ENCODE measurements at places on chromosomes 12 and 14.

GRCh38 chr14:66375046-66375964, 110.9 kb upstream of the CCDC196 start:
- DNase-seq: no peak

DNA sequence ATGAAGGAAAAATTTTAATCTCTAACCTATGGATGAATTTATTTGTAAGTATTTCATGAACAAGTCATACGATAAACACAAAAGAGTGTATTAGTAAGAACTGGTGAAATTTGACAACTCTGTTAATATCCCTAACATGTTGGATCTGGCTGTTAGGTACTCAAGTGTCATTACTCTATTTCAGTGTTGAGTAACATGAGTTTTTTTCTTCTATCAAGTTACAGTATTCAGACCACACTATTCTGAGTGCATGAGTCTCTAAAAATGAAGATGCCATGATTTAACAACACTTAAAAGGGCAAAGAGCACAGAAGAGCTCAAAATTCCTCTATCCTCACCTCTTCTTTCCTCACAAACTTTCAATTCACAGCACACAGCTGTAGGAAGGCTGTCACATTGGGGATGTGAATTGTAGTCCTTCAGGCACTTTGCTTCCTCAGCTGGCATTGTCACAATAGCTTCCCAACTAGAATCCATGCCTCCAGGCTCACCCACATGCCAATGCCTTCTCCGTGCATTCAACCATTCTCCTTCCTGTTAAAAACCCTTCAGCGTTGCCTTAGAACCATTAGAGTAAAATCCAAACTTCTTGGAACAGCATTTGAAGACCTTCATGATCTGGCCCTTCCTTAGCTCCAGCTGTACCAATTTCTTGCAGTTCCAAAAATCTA, 73.7 kb upstream of the DBX2 start:
- no peak for DNase-seq

- DNase-seq: no peak
These were observed 9.9 kb downstream of the CCDC175 start for GRCh38 chr14:59566725-59567124.

- DNase-seq: no peak
These were observed 66.0 kb downstream of the RIMBP2 start for GRCh38 chr12:130650131-130650530.

DNA sequence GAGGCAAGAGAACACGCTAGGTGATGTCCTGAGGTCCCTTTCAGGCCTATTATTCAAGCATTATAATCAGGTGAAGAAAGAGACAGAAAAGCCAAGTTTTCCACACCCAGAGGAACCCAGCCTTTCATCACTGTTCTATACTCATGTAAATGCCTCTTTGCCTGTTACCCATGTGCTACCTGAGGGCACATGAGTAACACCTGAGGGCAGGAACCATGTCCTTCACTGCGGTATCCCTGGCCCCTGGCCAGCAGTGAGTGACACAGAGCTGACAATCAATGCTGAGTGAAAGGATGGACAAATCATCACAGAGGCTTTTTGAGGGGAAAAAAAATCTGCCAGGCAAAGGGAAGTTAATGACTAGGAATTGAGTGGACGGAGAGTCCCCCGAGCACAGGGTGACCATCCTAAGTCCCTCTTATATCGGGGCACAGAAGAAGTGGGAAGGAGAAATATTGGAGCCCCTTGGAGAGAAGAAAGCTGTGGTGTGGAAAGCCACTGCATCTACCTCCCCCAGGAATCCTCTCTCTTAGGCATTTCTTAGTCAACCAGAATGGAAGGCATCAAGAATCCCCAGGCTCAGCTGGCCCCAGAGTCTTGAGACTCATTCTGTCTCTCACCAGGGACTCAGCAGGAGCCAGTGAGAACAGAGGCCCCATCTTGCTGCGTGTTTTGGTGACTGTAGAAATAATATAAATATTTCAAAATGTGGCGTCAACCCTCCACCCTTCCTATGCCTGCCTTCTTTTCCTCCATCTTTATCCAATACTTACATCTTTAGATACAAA, 212.9 kb downstream of the DPF3 start:
- no peak for DNase-seq

DNA sequence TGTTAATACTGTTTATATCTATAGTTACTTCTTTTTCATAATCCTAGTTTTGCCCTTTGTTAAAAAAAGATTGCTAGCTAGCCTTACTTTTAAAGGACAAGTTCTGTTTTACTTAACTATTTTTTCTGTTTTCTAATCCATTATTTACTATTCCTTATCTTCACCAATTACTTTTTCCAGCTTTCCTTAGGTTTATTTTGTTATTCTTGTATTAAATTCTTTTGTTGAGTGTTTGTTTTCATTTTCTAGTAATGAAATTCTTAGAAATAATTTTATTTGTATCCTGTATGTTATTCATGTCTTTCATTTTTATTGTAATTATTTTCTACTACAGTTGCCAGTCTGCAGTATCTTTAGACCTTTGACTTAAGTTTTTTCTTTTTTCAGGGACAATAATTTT, 45.7 kb upstream of the GXYLT1 start:
- no peak for DNase-seq

DNA sequence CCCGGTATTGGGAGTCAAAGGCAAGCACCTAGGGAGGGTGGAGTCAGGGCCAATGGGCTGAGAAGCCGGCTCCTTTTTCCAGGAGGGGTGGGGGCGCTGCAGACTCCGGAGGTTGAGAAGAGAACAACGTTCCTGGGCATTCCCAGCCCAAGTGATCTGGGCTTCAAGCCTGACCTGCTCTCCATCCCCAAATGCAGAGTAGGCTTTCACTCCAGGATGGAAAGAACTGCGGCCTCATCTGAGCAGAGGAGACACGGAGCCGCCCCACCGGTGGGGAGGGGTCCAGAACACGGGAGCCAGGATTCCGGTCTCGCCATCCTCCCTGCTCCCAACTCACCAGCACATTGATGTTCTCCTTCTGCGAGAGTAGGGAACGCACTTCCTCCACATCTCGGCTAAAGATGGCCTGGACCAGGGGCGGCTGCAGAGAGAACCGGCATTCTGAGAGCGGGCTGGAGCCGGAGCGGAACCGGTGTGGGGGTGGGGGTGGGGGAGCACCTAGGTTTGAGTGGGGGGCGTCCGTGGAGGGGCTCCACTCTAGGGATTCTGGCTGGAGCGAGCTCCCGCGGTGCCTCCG, 605 bp downstream of the ANKRD52 start:
- DNase-seq: no peak

DNA sequence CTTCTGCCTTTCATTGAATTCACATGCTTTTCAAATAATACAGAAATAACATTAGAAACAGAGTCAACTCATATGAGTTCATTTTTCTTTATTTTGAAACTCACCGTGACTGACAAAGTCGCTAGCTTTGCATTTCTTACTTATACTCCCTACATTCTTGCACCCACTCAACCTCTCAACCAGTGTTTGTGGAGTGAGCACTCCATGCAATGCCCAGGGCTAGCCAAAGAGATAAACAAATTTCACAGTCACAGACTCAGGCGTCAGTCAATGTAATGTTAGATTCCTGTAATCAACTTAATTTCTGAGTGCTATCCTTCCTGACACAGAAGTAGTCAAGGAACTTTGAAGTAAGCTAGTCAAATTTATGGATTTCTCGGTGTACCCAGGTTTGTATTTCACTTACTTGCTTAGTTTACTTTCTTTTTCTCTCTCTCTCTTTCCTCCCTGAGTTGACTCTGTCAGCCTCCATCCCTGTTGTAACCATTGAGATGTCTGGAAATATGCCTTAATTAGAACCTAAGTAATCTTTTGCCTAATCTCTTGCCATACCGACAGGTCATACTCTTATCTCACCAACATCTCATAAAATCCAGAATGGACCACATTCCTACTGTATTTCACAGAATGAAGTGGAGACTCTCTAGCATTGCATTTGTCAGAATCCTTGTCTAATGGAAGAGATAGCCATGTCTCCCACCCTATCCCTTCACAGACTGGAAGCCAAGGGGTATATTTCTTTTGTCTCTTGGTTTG, 413.0 kb downstream of the AEBP2 start:
- no peak for DNase-seq

DNA sequence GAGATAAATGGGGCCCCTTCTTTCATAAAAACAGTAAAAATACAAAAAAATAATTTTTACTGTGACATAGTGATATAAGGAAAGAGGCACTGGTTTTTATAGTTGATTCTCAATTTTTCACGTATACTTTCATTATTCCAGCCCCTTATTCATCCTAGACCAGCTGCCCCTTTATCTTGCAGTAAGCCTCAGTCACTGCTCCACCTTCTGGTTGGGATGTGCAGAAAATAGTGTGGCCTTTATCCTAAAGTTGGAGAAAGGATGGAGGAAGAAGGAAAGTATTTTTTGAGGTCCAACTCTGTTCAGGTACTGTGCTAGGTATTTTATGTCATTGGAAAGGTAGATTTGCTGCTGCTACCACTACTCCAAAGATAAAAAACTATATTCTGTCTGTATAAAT, 172.7 kb downstream of the ANO6 start:
- no peak for DNase-seq

DNA sequence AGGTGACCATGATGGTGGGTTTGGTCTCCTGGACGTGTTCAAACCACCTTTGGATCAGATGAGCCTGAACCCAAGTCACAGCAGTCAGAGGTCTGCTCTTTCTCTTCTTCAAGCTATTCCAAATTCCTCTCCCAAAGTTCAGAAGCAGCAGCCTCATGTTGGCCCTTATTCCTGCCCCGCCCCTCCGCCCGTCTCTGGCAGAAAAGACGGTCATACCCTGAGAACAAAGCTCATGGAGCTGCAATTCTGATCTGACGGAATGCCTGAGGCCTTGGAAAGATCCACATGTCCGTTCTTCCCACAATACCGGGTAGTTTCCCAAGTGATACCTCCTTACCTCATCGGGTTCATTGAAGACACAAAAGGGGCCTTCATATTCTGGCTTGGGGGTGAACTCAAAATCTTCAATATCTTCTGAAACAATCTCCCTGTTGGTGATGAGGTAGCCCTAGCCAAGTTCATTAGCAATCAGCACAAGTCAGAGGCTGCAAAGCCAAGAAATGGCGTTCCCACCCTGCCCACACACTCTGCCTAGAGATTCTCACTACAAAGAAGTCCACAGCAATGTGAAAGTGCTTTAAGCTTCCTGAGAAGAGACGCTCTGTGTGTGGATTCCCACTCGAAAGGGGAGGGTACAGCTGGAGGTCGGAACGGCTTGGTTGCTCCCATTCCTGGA, 11.2 kb downstream of the POLE start:
- DNase-seq: no peak

- no peak for DNase-seq
These were observed 61.0 kb downstream of the FOXN4 start for GRCh38 chr12:109247831-109248654.

GRCh38 chr14:72057701-72058285, 125.6 kb downstream of the RGS6 start:
- no peak for DNase-seq

- DNase-seq: no peak
These were observed 14.1 kb downstream of the EIF5 start for GRCh38 chr14:103348154-103348553.

- DNase-seq: no peak
These were observed 1.9 kb upstream of the VRTN start for GRCh38 chr14:74346341-74346740.

GRCh38 chr14:68882235-68882634, 89.4 kb upstream of the ZFP36L1 start:
- DNase-seq: no peak

GRCh38 chr12:45381351-45381750, 165.5 kb downstream of the ANO6 start:
- no peak for DNase-seq

DNA sequence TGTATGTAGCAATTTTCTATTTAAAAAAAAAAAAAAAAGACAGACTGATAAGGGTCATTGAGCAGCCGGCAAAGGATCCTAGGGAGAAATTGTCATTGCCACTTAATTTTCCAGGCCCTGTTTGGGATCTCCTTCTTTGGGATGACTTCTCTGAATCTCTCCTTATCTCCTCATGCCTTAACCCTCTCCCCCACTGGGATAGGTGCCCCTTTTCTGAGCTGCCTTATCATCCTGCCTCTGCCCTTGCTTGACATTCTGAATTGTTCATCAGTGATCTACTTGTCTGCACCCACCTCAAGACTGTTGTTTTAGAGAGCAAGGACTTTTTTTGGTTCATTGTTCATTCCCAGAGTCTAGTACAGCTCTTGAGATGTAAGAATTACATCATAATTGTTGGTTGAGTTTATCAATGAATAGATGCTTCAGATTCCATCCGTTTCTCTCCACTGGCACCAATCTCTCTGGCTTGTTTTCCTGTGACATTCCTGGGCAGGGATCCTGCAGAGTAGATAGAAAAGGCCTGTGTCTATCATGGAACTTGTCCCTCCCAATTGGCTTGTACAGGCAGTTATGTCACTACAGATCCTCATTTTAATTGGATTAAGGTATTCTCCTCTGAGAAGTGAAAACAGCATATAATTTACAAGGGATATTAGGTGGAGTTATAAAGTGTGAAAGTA, 42.6 kb downstream of the SOCS2 start:
- DNase-seq: no peak

- no peak for DNase-seq
These were observed 145.1 kb upstream of the C14orf180 start for GRCh38 chr14:104434214-104435076.

DNA sequence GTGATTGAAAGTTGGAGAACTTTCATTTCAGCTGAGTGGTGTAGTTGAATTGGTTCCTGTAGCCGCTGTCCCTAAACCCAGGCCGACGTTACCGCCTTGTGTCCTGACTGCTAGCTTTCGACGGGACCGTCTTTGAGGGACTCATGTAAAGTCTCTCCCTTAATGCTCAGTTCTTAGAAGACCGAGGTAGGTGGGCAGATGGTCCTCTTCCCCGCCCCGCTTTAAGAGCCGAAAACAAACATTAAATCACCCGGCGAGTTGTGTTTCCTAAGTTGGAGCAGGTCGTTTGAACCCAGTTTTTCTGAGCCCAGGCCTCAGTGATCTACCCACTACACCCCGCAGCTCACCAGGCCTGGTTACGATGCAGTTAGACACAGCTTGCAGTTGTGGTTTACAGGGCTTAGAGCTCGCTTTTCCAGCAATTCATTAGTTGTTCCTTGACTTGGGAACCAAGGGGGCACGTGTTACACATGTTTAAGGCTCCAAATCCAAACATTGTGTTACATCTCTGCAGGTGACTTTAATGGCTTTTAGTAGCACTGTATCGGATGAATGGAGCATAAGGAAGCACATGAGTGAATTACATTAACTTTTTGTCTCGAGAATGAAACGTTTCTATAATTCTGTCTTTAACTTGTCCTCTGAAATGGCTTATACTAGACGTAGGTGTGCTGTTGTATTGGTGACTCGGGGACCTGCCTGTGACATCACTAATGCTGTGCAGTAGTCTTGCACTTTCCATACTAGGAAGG, 790 bp downstream of the NEDD1 start:
- no peak for DNase-seq

GRCh38 chr14:73251516-73252215, 14.4 kb downstream of the PAPLN start:
- no peak for DNase-seq

DNA sequence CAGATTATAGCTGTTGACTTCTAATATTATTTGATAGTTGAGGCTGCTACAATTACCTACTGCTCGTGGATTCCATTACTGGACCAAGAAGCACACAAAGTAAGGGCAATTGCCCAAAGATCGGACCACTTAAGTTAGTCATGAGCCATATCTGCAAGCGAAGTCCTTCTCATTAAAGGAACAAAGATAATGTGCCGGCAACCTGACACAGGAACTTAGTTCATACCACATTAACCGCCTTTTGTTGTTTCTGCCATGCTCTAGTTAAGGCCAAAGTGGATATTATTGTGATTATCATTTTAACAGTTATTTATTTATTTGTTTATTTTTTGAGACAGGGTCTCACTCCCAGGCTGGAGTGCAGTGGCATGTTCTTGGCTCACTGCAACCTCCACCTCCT, 38.1 kb upstream of the TMED10 start:
- DNase-seq: no peak

Data from substantia nigra (tissue), 51 donors.